Neuronal stem cell (in vitro differentiated cells): ENCODE measurements at places on chromosomes 2 and 18.

DNA sequence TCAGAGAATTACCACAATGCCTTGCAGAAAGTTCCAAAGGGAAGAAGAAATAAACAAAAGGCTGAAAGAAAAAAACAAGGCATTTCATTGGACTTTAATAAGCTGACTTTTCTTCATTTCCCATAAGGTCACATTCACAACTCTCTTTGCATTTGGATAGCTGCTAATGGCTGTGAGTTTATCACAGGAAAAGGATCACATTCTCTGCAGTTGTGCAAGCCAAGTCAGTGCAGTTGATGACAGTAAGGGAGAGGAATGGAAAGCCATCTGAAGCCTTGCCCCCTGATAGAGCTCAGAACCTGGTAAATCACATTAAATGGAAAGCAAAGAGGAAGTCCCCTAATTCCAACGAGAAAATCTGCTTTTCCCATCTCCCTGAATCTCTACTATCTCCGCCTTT is 950.6 kb downstream of the CNTNAP5 start:
- no peak for DNase-seq

- DNase-seq = no peak
Observed at GRCh38 chr18:3321133-3321812, 59.3 kb downstream of the MYL12B start.

GRCh38 chr2:189506514-189506976 is 65.3 kb downstream of the WDR75 start:
- no peak for DNase-seq

DNA sequence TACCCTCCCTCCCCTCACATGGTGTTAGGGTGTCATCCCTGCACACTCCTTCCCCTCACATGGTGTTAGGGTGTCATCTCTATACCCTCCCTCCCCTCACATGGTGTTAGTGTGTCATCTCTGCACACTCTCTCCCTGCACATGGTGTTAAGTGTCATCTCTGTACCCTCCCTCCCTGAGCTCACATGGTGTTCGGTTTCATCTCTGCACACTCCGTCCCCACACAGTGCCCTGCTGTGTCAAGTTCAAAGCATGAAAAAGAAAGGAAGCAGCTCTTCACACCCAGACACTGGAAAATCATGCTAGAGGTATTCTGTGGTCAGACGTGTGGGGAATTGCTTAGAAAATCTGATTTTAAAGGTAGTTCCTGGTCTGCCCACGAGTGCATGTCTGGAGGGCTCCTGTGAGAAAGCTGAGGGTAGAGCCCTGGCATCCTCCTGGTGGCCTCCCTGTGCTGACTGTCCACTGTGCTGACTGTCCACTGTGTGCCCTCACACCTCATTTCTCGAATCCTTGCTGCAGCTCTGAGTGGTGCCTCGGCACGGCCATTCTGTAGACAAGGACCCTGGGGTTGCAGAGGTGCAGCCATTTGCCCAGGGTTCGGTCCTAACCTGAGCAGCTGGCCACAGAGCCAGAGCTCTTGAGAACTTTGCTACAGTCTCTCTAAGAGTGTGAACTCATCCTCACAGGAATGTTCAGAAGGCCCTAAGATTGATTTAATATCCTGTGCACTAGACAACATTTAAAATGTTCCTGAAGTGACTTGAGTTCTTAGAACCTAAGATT is 69.1 kb upstream of the NFATC1 start:
- DNase-seq = no peak

DNA sequence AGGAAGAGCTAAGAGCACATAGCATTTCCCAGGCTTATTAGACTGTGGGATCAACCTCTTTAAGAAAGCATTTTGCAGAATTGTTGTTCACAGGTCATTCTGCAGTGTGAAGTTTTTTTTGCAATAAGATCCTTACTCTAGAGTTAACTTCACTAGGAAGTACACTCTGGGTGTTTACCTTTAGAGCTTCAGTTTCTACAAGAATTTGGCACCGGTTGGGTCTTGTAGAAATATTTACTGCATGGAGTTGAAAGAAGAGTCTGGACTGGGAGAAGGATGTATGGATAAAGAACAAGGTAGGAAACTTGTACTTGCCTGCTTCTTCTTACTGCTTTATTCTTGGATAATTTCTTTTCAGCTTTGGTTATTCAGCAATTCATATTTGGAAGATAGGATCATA is 944.9 kb upstream of the GYPC start:
- no peak for DNase-seq

DNA sequence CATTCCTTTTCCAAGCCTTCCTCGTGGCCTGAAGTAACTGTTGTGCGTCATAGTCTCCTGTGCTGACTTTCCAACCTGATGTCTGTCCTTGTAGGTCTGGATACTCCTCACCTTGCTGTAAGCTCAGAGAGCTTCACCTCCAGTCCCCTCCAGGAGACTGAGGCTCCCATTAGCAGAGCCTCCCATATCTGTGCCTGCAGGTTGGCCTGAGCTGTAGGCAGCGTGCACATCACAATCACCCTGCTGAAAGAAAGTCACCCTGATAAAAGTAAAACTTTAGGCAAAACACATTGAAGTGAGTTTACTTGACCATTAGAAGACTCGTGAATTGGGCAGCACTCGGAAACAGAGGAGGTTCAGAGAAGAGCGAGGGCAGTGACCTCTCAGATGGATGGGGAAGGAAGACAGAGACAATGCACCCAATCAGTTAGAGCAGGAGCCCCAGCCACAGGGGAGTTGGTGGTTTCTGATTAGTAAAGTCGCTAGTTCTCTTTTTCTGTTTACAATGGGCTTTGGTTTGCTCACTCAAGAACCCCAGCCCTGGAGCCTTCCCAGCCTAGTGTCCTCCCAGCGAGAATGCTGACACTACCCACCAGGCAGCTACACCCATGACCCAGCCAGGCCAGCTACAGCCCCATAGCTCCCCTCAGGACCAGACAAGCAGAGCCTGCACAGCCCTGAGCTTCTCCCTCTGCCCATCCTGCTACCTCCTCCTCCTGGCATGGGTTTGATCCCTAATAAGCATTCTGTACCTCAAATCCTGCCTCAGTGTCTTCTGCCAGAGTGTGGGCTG is 12.1 kb upstream of the TPO start:
- no peak for DNase-seq

DNA sequence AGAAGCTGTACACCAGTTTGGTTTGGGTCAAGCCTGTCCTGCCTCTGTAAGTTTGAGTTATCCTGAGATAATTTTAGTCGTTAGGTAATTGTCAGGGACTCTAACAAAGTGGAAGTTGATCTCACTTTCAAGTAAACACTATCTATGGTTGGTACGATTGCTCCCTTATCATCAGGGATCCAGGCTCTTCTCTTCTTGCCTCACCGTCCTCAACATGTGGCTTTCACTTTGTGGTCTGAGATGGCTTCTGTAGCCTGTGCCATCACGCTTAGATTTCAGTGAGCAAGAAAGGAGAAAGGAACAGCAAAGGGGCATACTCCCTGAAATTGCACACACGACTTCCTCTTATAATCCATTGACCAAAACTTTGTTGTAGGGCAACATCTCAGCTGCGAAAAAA is 115.6 kb downstream of the CTAGE1 start:
- no peak for DNase-seq

DNA sequence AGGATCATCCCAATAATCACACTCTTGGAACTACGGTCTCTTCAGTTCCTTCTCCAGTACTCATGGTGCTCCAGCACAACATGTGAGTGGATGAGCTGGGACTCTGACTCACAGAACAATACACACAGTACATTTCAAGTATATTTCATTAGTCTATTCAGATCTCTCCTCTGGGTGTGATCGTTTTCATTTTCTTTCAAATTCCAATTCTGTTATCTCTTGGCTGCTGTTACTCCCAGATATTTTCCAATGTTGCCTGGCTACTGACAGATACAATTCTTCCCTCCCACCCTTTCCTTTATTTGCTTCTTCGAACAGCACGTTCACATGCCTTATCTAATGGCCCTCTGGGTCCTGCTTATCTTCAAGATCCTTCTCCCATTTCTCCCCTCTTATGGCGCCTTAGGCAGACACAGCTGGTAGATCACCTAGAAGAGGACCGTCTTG is 216.0 kb downstream of the ACKR3 start:
- no peak for DNase-seq

GRCh38 chr2:3488855-3489763 is 30.2 kb downstream of the ADI1 start:
- no peak for DNase-seq

GRCh38 chr2:27832396-27832795 is 57.8 kb downstream of the RBKS start:
- no peak for DNase-seq

- DNase-seq = no peak
Observed at GRCh38 chr2:217353591-217353990, 493.7 kb upstream of the TNP1 start.

DNA sequence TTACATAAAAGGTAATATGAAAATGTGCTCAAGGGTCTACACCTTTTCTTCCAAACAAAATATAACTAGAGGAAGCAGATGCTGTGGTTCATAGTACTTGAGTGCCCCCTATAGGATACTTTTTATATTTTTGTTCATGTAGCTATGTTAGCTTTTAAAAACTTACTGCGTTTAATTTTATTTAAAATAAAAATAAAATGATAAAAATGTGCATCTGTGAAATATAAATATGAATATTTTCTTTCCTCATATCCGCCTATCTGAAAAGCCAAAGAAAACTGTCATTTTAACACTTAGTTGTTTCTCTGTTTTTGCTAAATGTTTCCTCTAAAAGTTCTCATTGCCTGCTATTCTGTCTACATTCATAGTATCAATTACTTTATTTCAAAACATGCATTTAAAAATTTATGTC is 9.6 kb upstream of the LRP1B start:
- DNase-seq = peak; percentile 32

DNA sequence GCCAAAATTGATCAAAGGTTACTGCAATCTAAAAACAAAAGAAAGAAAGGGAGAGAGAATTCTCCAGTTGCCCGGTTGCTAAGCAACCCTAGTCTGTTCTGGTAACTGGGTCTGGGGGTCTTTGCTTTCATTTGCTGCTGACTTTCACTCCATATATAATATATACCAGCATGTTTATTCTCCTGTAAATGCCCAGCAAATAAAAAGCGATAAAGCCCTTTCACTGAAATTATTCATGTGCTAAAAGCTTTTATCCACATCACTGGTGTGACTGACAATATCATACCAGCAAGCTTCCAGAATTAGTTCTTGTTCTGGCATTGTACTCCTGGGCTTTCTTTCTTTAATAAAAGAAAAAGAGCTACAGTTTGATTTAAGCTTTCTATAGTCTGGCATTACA is 75.5 kb upstream of the ST8SIA3 start:
- peak; percentile 31 for DNase-seq

DNA sequence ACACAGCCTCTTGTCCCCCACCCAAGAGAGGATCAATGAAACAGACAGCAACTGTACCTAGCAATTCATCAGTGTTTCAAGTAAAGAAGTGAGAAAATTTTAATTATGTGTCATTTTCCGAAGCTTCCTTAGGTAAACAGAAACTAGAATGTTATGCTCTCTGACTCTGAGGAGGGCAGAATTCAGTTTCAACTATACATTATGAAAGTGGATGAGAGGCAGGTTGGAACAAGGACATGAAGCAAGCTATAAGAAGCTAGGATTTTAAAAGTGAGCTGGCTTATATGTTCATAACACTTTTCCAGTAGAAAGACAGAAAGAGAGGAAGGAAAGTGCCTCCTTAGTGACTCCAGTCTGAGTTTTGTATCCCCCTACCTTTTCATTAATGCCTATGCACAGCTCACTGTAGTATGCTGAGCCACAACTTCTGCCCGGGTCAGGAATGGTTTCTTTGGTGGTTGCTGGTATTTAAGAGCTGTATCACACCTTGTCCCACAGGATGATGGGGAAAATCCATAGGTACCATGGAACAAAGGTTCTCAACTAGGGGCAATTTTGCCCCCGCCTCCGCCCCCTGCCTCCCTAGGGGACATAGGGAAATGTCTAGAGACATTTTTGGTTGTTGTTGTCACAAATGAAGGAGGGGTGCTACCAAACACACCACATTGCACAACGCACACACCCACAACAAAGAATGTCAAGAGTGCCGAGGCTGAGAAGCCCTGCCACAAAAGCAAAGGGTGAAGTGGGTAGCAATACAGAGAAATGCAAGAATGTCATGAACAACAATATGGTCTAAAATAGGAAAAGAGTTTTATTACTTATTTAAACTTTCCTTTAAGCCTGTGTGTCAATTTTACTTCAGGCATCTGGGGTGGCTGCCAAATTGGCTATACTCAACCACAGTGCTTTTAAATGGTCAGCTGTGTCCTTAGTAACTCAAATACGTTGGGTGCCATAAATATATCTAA is 161.0 kb upstream of the ZFP36L2 start:
- no peak for DNase-seq

DNA sequence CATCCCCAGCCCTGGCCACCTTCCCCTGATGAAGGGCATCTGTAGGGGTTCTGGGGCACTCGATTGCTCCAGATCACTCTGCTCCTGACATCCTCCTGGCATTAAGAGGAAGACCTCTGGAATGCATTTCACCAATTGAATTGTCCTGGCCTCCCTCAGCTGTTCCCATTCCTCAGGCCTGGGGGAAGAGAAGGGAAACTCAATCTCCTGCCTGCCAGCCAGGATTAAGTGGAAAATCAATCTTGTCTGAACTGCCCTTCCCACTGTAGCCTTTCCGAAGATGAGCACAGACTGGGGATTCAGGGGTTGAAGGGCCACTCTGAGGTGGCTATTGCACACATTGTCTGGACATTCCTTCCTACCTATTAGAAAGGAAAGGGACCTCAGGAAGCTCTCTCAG is 99.8 kb downstream of the ALK start:
- no peak for DNase-seq

- DNase-seq = no peak
Observed at GRCh38 chr2:71821856-71822255, 325.8 kb downstream of the CYP26B1 start.

DNA sequence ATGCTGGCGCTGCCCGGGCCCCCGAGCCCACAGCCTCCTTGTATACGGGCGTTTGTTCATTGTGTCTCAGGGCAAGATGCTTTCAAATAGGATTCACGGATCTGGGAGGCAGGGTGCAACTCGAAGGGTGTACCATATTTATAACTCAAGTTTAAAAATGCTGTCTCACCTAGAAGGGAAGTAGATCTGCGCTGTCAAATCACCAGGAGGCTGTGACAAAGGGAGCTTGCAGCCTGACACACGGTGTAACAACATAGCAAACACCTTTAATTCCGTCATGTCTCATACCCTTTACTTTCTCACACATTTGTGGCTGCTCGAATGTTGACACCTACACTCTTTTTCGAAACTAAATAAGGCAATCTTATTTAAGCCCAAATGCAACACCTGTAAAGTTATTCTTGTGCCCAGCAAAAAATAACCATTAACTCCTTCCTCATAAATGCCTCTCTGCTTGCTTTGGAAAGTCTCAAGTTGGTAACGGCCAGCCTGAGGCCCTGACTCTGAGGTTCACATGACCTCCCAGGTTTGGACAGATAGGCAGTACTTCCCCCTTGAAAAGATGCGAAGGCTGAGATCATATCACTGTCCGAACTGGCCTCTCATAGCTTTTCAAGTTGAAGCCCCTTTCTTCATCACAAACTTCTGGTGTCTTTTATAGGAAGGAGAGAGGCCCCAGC is 11.6 kb downstream of the ZEB2 start:
- no peak for DNase-seq

DNA sequence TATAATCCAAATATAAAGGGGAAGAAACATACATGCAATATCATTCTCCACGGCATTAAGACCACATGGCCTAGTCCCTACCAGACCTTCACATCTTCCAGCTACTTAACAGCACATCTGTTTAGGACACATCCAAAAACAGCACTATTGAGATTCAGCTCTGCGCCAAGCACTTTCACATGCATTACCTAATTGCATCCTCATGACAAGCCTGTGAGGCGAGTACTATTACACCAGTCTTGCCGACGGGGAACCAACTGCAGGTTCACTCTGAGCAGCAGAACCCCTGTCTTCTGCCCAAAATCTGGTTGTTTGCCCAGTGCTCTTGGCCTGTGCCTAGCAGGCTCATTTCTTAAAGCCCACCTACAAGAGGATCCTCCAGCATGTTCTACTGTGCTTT is 66.7 kb downstream of the AAK1 start:
- DNase-seq = no peak

- no peak for DNase-seq
Observed at GRCh38 chr2:8258406-8258805, 423.4 kb upstream of the ID2 start.
